ENCODE measurements at places on chromosomes 2 and 18. TPM values are rescaled to one million over a fixed set of nuclear protein-coding genes. Genes with fewer than 3 reads are reported as not detected.

DNA sequence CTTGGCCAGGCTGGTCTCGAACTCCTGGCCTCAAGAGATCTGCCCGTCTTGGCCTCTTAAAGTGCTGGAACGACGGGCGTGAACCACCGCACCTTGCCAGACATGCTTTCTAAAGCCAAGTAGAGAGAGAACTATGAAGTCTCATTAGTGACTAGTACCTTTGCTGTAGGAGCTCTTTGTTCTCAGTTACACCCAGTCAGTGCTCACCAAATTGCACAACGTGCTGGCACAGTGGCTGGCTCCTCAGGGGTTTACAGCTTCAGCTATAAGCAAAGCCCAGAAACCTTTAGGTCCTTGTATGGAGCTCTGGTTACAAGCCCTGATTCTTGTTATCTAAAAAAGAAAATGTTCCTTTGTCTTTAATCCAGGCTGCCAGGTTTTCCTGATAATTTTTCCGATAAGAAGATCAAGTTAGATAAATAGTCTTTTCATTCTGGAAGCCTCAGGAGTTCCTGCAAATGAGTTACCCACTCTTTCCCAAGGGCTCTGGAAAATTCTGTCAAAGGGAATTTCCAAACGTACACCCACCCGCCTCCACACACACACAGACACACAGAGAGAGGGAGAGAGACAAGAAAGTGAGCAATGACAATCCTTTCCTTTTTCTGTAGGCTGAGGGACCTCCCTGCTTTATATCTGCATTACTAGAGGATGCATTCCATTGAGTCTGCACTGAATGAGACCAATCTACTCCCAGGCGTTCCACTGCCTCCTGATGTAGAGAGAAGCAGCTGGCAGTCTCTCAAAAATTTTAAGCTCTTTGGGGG is 100.2 kb upstream of the CSRNP3 start:
- DNase-seq = no peak

DNA sequence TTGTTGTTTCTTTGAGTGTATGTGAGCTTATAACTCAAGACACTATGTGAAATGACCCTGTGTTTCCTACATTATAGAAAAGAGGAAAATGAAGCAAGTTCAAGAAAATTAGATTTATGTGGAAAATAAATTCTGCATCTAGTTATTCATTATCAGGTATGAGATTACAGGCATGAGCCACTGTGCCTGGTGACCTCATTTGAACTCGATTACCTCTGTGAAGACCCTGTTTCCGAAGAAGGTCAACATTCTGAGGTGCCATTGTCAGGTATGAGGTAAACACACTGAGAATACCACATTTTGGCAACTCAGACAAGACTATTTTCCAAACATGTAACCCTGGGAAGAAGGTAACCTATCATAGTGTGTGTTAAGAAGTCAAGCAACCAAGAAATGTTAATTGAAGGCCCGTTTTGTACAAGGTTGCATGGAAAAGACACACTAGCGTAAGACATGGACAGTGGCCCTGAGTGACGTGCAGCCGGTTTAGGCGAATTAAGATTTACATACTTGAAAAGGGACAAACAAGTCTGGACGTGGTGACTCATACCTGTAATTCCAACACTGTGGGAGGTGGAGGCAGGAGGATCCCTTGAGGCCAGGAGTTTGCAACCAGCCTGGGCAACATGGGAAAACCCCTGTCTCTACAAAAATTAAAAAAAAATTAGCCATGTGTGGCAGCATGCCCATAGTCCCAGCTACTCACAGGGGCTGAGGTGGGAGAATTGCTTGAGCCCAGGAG is 186.6 kb downstream of the NEDD4L start:
- no peak for DNase-seq

GRCh38 chr2:28676152-28676835 is 75.3 kb upstream of the PPP1CB start:
- no peak for DNase-seq

- no peak for DNase-seq
These were observed 32.7 kb downstream of the RAB27B start for GRCh38 chr18:54860941-54861340.

- DNase-seq = no peak
These were observed 38.5 kb downstream of the NTSR2 start for GRCh38 chr2:11631462-11631861.

DNA sequence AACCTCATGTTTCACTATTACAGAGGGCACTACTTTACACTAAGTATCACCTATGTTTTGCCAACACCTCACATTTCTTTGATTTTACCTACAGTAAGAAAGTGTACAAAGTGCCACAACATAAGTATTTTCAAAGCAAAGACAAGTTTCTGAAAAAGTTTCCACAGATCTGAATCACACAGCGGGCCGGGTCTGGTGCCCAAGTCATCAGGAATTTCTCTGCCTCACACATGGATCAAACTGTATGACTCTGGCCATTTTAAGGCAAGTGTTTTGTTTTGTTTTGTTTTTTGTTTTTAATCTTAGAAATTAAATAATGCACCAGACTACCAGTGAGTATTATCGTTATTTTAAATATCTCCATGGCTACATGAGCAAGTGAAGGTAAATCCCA is 73.4 kb downstream of the ZNF516 start:
- no peak for DNase-seq

- DNase-seq = no peak
These were observed 38.9 kb downstream of the MYCN start for GRCh38 chr2:15979051-15979758.

DNA sequence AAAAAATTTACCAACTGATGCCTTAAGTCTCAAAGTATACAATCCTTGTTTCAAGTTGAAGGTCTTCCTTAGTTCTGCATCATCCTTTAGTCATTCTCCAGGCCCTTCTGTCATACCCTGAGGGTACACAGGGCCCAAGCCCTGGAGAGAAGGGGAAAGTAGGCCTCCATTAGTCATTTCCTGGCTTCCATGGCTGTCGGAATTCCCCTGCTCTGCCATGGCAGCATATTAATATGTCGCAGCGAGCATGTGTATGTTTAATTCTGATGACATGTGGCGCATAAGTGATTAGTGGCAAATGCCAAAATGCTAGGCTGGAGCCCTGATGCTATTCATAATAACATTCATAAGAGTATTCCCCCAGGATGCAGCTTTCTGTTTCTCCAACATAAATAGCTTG is 22.1 kb downstream of the GPR39 start:
- no peak for DNase-seq

DNA sequence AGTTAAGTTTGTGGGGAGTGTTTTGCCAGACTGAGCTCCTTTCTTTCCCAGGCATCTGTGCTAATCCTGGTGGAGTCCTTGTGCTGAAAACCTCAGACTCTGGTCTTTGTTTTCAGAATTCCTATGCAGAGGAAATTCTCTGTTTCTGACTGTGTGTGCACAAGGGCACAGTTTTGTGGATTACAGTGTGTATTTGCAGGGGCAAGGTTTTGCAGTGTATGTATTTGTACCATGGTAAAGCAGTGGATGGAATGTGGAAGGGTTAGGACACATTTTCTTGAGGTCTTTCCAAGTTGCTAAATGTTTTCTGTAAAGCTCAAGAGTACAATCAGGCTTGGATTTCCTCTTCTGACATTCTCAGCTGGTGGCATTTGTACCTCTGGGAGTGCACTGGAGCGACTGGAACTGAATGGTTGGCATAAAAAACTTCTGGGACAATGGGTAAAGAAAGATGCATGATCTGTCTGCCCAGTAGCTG is 139.5 kb upstream of the RND3 start:
- no peak for DNase-seq

GRCh38 chr2:120350801-120351320 is 4.9 kb downstream of the INHBB start:
- no peak for DNase-seq

GRCh38 chr2:96665083-96665569 is 22.6 kb downstream of the FER1L5 start:
- no peak for DNase-seq

PRKAG3 gene
- total RNA-seq = not detected

ITPRIPL1 gene
- total RNA-seq = 1.2 TPM

Measured in heart left ventricle (tissue), 16 donors.